ENCODE measurements at places on chromosomes 2 and 18.

DNA sequence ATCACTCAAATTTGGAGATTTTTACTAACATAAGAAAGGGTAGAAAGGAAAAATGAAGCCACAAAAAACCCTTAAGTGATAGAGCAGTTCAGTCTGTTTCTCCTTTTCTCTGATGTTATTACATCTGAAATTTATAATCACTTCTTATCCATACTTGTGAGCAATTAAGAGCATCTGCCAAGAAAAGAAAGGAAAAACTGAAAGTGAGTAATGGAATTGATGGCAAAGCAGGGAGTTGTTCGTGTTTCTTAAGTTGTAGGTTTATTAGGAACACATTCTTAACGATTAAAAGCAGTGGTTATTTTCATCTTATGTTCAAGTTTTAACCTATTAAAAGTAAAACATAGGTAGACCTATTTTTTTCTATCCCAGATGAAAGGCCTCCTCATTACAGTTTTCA, 277.7 kb downstream of the RND3 start:
- DNase-seq = no peak

DNA sequence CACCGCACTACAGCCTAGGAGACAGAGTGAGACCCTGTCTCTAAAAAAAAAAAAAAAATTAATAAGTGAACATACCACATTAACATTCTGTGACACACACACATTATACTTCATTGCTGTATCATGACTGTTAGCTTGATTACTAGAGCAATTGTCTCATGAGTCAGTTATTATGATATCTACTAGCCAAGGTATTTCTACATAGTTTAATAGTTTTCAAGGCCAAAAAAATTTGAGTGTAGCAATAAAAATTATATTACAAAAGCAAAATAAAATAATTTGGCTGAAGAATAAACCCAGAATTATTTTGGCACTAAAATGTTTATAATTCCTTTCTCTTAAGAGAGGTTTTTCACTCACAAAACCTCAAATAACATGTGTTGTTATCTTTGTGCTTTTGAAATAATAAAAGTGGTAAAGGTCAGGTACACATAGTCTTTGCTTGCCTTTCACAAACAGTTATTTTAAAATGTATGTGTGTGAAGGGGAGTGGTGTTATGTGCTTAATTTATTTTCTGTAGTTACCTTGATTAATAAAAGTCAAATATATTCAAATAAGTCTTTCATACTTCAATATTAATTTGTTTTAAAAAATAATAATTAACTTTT, 136.9 kb upstream of the SPOPL start:
- no peak for DNase-seq

DNA sequence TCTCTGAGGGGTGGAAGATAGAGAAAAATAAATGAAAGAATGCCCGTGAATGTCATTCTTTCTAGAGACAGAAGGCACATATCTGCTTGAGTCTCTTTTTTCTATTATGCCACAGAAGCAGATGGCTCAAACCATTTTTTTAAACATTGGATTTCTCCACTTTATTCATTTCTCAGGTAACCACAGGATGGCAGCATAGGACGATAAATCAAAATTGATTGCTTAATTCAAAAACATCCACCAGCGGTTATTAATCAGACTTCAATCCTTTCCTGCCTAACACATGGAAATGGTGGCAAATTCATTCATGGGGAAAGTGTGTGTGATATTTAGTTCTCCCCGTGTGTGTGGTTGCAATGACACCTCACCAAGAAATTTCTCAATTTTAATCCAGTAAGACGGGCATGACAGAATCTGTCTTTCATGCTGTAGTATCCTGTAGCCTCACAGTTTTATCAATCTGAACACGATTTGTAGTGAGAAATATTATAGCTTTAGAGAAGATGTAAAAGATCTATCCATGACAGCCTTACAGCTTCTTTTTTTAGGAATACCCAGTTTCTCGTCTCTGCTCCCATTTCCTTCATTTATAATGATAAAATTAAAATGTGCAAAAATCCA, 72.2 kb downstream of the DSC3 start:
- no peak for DNase-seq

DNA sequence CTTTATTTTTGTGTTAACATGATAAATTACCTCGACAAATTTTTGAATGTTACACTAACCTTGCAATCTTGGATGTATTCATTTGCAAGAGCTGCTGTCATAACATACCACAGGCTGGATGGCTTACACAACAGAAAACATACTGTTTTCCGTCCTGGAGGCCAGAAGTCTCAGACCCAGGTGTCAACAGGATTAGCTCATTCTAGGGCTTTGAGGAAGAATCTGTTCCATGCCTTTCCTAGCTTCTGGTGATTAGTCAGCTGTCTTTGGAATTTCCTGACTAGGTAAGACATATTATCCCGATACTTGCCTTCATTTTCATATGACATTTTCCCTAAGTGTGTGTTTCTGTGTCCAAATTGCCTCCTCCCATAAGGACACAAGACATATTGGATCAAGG, 188.6 kb upstream of the CDH19 start:
- DNase-seq = no peak

DNA sequence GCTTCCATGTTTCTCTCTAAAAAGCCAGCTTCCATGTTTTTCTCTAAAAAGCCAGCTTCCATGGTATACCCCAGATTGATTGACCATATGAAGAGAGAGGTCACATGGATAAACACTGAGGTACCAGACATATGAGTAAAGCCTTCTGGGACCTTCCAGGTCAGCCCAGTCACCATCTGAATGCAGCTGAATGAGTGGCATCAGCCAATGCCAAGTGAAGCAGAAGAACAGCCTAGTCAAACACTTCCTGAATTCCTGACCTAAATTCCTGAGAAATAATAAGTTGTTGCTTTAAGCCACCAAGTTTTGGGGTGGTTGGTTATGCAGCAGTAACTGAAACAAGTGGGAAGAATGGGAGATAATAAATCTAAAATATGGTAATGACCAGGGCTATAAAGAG, 5.7 kb upstream of the ALS2 start:
- no peak for DNase-seq

DNA sequence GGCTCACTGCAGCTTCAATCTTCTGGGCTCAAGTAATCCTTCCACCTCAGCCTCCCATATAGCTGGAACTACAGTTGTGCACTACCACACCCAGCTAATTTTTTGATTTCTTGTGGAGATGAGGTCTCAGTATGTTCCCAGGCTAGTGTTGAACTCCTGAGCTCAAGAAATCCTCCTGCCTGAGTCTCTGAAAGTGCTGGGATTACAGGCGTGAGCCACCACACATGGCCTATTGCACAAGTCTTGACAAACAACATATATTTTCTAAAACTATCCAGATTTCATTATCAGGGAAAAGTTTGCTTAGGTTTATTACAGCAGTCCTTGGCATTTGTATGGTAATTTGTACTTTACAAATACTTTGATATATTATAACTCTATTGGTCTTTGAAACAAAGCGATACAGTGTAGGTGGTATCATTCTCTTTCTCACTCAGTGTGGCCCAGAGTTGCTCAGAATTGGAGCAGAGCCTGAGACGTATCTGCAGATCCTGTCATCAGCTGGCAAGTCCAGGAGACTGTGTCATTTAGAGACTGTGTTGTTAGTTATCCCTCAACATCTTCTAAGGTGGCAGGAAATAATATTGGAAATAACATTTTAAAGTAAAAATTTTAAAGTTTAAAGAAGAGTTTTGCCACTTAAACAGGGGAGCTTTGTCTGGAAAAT, 41.4 kb downstream of the PDK1 start:
- DNase-seq = no peak

DNA sequence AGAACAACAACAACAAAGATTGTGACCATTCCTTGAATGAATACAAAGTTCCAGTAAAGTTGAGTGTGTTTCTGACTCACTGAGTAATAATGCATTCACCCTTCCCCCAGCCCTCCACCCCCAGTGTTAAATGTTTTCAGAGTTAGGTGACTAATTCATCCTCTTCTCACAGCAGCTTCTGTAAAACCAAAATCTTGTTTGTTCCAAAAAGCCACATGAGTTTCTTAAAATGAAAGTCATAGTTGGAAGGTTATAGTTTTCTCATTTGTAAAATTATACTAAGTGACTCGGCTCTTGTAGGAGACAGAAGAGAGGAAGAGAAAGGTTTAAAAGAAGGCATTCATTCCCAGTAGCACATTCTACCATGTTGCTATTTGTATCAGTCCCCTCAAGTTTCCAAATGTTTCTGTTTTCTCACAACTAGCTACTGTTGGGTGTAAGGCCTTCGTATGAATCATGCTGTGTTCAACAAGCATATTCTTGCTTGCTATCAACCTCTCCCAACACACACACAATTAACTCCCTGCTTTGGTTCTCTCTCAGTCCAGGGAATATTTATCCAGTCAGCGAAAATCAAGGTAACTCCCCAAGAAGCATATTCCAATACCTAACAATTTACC, 75.3 kb downstream of the MBD2 start:
- DNase-seq = peak; percentile 72

GRCh38 chr2:60867007-60867406, 14.4 kb upstream of the REL start:
- DNase-seq = no peak

DNA sequence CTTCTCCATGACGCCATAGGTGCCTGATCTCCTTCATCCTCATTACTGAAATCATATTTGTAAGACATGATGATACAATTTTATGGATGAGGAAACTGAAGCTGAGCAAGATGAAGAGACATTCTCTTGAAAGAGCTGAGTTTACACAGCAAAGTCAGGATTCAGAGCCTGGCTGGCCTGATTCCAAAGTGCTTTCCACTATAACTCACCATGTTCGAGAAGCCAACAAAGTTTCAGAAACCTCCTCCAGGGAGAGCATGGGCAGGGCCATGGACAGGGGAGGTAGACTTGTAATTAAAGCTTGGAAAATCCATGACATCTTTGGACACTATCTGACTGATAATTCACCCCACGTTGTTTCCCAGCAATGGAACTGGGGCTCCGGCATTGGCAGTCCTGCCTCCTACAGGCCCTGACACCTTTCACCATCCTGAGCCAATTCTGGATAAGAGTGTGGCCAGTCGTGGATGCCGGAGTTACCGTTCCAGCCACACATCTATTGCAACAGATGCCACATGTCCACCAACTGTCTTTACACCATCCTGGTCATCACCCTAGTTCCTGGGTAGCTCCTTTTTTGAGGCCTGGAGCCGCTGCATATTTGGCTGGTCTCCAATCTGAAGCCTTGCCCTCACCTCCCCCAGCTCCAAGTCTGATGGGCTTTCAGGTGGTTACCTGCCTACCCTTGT, 85.0 kb upstream of the PPP1CB start:
- no peak for DNase-seq

DNA sequence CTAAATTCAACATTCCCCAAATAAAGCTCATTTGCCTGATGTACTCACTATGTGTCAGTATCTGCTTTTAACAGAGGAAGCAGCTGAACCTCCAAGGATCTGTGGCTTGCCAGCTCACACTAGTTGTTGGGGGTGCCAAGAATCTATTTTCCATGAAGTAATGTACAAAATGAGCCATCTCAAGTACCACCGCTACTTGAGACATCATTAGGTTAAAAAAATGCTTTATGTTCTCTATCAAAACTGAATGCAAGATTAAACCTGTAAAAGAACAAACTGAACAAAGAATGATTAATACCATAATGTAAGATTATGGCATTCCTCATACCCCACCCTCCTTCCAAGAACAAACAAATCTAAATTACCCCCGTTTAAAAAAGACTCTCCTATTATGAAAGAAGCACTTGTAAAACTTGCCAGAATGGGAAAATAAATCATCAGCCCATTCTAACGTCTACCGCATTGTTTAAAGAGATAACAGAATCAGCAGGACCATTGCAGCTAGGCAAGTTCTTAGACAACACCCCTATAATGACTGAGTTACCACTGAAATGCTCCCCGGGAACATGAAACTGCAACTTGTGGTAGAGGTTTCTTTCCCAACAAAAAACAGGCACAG, 471.6 kb downstream of the DLGAP1 start:
- DNase-seq = no peak

GRCh38 chr2:14635391-14635871, 2.9 kb downstream of the LRATD1 start:
- no peak for DNase-seq

DNA sequence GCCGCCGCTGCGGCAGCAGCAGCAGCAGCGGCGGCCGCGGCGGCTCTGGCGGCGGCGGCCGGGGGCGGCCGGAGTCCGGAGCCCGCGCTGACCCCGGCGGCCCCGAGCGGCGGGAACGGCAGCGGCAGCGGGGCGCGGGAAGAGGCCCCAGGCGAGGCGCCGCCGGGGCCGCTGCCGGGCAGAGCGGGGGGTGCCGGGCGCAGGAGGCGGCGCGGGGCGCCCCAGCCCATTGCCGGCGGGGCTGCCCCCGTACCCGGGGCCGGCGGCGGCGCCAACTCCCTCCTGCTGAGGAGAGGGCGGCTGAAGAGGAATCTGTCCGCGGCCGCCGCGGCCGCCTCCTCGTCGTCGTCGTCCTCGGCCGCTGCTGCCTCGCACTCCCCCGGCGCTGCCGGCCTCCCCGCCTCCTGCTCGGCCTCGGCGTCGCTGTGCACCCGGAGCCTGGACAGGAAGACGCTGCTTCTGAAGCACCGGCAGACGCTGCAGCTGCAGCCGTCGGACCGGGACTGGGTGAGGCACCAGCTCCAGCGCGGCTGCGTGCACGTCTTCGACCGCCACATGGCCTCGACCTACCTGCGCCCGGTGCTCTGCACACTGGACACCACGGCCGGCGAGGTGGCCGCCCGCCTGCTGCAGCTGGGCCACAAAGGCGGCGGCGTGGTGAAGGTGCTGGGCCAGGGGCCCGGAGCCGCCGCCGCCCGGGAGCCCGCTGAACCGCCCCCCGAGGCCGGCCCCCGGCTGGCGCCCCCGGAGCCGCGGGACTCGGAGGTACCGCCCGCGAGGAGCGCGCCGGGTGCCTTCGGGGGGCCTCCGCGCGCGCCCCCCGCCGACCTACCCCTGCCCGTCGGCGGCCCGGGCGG, 646 bp downstream of the PHLPP1 start:
- peak; percentile 63 for DNase-seq

DNA sequence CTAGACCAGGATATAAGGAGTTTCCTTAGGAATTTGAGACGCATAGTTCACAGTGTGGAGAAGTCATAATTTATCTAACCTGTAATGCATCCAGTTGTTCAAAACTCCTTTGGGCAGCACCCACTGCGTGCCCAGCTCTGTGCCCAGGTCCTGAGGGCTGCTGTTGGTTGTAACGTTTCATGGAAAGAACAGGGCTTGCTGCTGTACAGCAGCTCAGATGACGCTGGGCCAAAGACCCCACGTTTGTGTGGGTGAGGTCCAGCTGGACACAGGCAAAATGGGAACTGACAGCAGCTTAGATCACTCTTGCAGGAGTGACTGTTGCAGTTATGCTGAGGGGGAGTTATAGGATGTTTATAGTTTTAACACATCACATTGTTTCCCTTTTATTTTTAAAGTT, 30.0 kb upstream of the HS6ST1 start:
- DNase-seq = no peak
